Smooth muscle cell of bladder (primary cell): ENCODE measurements at places on chromosomes 11 and 22. TPM values are rescaled to one million over a fixed set of nuclear protein-coding genes. Genes with fewer than 3 reads are reported as not detected.

CYP2D6 gene
- 0.14 and 1.6 TPM in 2 replicates for total RNA-seq

GALR3 gene
- 0.14 TPM in 1 of 2 replicates, not detected in the other for total RNA-seq

MLC1 gene
- 0.65 and 3.1 TPM in 2 replicates for total RNA-seq

CRKL gene
- 29.4 and 38.9 TPM in 2 replicates for total RNA-seq

KRTAP5-2 gene
- total RNA-seq: not detected in 2 replicates

ARHGEF17 gene
- total RNA-seq: 14.5 and 25.1 TPM in 2 replicates

TMEM80 gene
- total RNA-seq: 11.9 and 12.1 TPM in 2 replicates

GPHA2 gene
- total RNA-seq: not detected in 2 replicates

CECR2 gene
- total RNA-seq: under 0.01 and 0.28 TPM in 2 replicates

GNG3 gene
- not detected in 2 replicates for total RNA-seq

GGT1 gene
- 4.3 and 5.7 TPM in 2 replicates for total RNA-seq

HIC2 gene
- 2.0 and 2.7 TPM in 2 replicates for total RNA-seq

HTR3B gene
- not detected in 2 replicates for total RNA-seq

WBP2NL gene
- total RNA-seq: 0.28 and 0.46 TPM in 2 replicates

RIMBP3B gene
- 0.14 and 0.18 TPM in 2 replicates for total RNA-seq

TMEM45B gene
- under 0.01 TPM in 1 of 2 replicates, not detected in the other for total RNA-seq

TRIM22 gene
- total RNA-seq: 82.2 and 84.5 TPM in 2 replicates

PNPLA5 gene
- total RNA-seq: not detected in 2 replicates

OR4D11 gene
- total RNA-seq: not detected in 2 replicates

MRPL48 gene
- total RNA-seq: 21.9 and 26.7 TPM in 2 replicates

RBM4 gene
- 100 and 119 TPM in 2 replicates for total RNA-seq

CALCA gene
- total RNA-seq: not detected in 2 replicates

GPR83 gene
- total RNA-seq: under 0.01 TPM in 1 of 2 replicates, not detected in the other

PCSK7 gene
- 30.7 and 41.4 TPM in 2 replicates for total RNA-seq

GNAZ gene
- total RNA-seq: 3.4 and 3.7 TPM in 2 replicates

RIBC2 gene
- total RNA-seq: 0.09 TPM in 1 of 2 replicates, not detected in the other

ACAD8 gene
- 16.9 TPM in 2 replicates for total RNA-seq

FGF19 gene
- not detected in 2 replicates for total RNA-seq

OSM gene
- not detected in 2 replicates for total RNA-seq

CHRM1 gene
- total RNA-seq: not detected in 2 replicates

CCDC116 gene
- 0.14 and 0.18 TPM in 2 replicates for total RNA-seq

OR5A1 gene
- total RNA-seq: not detected in 2 replicates

C22orf42 gene
- not detected in 2 replicates for total RNA-seq

LRP4 gene
- total RNA-seq: 2.0 and 3.9 TPM in 2 replicates

HTR3A gene
- total RNA-seq: not detected in 2 replicates

SLC22A12 gene
- total RNA-seq: not detected in 2 replicates

PLAAT2 gene
- total RNA-seq: 0.18 TPM in 1 of 2 replicates, not detected in the other

ZNF408 gene
- 6.0 and 8.5 TPM in 2 replicates for total RNA-seq

SOX10 gene
- not detected in 2 replicates for total RNA-seq

EXT2 gene
- 194 TPM in 2 replicates for total RNA-seq
